ENCODE measurements at places on chromosomes 4 and X.

DNA sequence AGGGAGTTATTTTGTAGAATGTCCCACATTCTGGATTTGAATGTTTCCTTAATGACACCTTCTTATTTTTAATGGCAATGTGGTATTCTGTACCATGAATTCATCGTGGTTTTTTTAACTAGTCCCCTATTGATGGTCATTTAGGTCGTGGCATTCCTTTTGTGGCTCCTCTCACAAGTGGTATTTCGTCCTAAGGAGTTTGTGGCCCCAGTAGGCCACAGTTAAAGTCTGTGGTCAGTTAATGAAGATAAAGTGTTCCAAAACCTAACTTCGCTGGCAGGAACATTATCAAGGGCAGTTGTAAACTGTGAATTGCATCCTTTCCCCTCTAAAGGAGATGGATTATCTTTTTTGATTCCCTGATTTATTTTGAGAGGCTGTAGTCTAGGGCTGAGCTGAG lies 133.2 kb downstream of the TMEM164 start:
- DNase-seq, result no peak

DNA sequence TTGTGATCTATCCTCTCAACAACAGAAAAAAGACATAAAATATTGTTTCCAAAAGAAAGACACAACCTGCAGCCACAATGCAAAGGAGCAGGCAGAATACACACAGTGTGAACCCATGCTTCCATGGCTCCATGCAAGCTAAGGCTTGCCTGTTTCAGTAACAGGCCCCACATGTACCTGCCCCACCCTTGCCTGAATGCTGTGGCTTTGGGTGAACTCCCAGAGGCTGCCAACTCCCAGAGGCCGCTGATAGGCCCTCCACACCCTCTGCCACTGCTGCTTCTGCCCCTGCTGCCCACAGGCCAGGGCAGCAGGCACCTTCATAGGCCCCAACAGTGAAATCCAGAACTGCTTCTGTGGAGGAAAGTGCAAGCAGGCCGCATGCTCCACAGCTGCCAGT lies 313.9 kb downstream of the CHIC1 start:
- DNase-seq, result no peak

- no peak for DNase-seq
Observed at GRCh38 chr4:37757761-37758160, 68.7 kb upstream of the PGM2 start.

- DNase-seq, result no peak
Observed at GRCh38 chrX:153819384-153820040, 10.8 kb downstream of the PDZD4 start.

GRCh38 chr4:145101091-145101490 lies 3.0 kb downstream of the ABCE1 start:
- no peak for DNase-seq

DNA sequence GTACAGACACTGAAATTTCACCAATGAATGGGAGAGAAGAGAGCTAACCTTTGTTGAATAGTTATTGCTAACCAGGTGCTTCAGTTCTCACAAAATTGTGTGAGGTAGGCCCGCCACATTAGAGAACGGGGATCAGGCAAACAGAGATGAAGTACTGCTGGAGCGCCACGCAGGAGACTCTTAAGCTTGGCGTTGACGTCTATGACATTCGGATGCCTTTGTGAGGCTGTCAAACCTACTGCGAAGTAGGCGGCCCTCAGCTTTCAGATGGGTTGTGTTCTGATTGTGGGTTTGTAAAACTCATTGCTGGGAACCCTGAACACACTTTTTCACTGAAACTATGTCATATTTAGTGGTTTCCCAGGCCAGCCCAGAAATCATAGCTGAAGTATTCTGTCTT lies 173.6 kb downstream of the CBR4 start:
- DNase-seq, result no peak

DNA sequence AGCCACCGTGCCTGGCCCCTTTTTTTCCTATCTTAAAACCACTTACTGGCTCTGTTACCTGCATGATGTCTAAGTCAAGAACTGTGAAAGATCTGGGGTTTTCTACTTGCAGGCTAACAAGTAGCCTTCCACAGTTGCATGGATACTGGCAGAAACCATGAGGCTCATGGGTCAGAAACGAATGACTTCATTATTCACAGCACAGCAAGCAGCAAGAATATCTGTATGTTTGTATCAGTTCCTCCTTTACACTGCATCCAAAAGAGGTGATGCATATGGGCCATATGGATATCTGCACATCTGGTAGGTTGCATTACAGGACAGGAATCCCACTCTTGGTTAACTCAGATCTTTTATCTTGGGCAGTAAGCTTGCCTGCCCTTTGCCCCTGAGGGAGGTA lies 154.9 kb upstream of the NUDT6 start:
- no peak for DNase-seq

DNA sequence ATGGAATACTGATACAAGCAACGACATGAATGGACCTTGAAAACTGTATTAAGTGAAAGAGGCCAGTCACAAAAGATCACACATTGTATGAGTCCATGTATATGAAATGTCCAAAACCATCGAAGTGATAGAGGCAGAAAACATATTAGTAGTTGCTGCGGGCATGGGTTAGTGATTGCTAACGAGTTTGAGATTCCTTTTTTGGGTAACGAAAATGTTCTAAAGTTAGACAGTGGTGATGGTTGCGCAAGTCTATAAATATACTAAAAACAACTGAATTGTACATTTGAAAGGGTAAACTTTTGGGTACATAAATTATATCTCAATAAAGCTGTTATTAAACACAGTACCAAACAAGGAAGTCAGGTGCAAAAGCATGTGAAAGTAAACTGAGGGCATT lies 234.5 kb downstream of the FBXW7 start:
- DNase-seq, result no peak

DNA sequence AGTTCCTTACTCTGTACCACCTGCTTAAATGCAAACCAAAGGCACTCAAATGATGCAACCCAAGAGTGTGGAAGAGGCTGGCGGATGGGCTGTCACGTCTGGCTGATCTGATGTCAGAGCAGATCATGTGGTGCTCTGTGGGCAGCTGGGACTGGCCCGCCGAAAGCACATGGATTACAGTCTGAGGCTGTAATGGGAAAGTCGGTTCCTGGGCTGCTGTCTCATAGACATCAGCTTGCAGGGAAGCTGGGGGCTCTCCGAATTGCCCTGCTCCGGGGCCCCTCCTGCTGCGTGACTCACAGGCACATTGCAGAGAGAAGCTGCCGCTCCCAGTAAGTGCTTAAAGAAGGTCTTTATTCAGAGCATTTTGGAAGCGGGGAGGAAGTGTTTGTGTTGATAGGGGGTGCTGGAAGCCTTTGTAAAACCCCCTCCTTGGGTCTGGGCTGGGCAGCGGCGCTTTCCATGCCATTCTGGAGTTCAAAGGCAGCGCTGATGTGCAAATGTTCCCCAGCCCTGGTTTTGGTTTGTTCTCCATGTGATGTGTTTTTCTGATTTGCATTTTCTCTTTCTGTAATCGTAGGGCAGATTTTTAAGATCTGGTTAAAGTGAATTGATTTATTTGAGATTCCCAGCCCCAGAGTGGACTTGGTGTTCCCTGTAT lies 181.1 kb downstream of the LARP7 start:
- DNase-seq, result peak; percentile 96

GRCh38 chrX:46125111-46125510 lies 420.1 kb downstream of the ZNF674 start:
- peak; percentile 2 for DNase-seq

DNA sequence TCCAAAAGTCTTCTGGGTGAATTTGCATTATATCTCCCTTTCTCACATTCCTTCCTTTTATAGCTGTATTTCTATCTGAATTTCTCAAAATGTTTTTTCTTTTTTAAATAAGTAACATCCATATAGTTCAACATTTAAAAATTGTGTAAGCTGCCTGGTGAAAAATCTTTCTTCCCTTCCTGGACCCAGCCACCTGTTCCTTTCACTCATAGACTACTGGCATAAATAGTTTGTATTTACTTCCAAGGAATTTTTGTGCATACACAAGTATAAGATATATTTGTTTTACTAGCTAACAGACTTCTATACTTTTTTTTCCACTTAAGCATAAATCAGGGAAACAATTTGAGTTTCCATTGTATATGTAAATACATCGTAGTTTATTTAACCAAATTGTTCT lies 35.7 kb downstream of the PACRGL start:
- no peak for DNase-seq

DNA sequence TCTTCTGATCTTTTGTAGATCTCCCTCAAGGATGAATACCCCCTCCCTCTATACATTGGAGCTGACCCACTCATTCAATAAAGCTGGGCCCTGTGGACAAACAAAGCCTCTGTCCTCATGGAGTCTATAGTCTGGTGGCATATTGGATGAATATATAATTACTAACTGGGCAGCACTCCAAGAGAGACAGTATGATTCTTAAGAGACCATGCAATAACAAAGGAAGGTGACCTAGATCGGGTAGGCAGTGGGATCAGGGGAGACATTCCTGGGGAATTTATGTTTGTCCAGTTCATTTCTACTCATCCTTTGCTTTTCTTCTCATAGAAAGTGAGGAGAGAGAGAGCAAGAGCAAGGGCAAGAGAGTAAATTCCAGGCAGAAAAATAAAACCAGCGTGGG lies 23.5 kb upstream of the CXCL13 start:
- DNase-seq, result peak; percentile 24

DNA sequence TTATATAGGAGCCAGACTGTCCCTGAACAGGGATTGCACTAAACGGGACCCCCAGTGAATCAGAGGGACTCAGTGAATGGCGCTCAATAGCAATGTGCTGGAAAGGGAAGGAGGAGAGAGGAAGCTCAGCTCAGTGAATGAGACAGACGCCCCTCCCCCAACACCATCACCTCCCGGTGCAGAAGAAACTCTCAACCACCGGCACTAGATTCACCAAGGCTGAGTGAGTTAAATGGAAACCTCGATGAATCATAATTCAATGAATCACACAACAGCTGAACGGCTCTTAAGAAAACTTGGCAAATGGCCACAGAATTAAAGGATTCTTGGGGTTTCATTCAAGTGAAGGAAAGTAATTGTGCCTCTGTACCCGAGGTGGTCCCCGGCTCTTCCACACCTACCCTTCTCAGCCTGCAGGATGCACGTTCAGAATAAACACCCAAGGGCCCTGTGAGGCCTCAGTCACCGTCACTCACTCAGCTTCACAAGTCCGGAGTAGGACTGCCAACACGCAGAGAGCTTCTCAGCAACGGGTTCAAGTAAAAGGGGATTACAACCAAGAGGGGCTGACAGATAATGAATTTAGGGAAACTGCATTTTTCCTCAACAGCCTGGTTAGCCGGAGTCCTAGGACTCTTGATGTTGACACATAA lies 29.3 kb downstream of the CRMP1 start:
- peak; percentile 93 for DNase-seq

DNA sequence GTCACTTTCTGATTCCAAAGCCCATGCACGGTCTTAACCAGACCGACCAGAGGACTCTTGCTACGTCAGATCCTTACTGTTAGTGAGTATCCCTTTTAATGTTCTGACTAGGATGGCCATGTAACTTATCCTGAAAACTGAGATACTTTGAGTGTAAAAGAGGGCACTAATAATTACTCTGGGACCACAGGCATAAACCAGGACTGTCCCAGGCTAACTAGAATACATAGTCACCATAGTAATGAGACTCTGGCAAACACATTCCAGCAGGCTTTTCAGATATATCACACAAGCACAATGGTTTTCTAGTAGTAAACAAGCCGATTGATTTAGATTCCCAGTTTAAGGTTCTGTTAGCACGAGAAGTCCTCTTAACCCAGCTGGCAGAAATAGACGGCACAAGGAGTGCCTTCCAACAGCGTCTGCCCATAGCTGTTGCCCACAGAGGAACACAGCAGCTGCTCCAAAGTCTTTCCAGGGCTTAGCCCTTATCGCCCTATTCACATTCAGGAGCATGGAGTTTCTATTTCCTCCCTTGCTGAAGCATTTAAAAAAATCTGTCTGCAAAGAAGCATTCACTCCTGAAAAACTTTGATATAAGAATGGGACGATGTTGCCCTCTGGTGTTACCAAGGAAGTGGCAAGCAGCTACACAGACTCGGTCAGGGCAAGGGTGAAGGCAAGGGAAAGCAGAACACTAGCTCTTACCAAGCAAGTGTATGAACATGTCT lies 92.4 kb downstream of the CXCL13 start:
- DNase-seq, result peak; percentile 75

GRCh38 chrX:1393871-1394615 lies 2.1 kb upstream of the SLC25A6 start:
- no peak for DNase-seq

- DNase-seq, result no peak
Observed at GRCh38 chrX:5957506-5957905, 271.2 kb downstream of the NLGN4X start.

DNA sequence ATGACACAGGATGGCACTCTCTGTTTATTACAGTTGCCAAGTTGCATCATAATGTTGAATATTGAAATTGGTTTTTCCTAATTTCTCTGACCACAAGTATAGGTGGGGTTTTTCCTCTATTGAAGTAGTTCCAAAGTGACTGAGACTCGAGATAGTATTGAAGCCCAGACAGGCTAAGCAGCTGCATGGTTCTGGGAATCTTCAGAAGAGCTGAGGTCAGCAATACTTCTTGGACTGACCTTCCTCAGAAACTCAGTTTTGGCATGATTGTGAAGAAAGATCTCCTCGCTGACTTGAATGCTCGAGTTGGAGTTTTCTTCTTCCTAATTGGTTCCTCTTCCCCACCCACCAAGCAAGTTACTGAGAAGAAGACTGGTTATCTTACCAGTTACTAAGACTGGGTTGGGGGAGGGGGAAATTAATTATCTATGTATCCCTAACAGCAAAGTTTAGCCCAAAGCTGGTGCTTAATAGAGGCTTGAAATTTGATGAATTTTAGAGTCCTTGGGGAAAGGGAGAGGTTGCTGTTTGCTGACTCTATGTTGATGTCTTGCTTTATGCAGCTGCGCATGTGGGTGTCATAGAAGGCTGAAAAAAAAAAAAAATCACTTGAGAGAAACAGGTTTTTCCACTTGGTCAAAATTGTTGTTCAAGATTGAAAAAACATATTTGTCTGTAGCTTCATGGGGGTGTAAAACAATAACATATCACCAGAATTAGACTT lies 91.1 kb downstream of the P2RY10 start:
- DNase-seq, result no peak

DNA sequence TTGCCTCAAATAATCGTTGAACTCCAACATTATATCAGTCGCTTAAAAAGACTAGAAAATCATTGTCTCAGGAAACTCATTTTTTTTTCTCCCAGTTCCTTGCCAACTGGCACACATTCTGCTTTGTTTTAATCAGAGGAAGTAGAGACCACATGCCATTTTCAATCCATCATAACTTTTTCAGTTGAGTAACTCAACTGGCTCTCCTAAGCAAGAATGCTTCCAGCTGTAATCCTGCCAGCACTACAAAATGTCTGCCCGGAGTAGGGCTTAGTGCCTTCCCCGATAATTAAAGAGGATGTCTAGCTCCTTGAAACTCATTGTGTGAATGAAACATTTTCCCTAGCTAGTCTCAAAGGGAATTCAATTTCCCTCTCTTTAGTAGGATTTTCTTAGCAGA lies 33.0 kb downstream of the FREM3 start:
- peak; percentile 75 for DNase-seq

Measured in GM23248 (cell line).